ENCODE measurements at places on chromosomes 6 and 20.

DNA sequence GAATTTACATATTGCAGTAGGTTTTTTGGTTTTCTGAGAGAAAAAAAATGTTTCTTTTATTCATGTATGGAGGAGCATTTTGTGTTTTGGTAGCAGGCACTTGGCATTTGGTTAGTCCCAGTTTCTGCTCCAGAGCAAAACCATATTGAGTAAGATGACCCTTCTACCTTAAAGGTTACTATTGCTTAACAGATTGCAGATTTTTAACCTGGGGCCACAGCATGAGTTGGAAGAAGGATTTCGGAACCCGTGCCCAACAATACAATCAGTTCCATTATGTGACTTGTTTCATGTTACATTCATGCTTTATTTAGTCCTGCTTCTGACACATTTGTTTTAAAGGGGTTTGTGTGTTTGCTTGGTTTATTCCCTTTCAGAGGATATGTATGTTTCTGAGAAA lies 496.3 kb downstream of the TFAP2B start:
- DNase-seq = no peak

- peak; percentile 29 for DNase-seq
These were observed 17.4 kb upstream of the KIFC1 start for GRCh38 chr6:33373960-33374910.

DNA sequence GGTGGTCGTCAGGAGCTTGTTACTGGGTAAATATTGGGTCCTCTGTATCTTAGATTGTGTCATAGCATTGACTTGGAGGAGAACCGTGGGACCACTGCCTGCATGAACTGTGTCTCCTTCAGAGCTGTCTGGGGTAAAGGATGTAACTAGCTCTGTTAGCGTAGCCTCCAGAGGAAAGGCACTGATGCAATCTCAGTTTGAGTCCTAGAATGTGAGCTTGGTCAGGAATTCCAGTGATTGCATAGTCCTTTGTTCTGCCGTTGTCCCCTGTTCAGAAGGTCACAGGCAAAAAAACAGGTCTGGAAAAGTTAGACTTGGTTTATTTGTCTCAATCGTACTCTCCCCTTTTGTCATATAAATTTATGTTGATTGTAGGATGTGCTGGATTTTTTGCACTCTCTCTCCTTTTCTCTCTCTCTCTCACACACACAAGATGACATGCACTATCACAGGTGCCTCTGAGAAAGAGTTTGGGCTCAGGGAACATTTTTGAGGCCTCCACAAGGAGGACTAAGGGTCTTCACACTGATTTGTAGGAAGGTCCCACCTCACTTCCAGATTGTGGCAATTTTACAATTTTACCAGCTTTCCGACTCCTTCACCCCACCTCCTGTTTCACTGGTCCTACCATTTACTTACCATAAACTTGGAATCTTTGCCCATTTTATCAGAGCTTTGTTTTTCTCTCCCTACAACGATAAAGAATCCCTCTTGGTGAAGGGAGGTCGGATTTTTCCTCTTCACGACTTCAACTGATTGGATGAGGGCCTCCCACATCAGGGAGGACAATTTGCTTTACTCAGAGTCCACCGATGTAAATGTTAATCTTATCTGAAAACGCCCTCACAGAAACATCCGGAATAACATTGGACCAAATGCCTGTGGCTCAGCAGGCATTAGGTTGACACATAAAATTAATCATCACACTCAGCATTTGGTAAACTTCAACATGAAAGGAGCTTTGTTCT lies 7.0 kb upstream of the DACT2 start:
- no peak for DNase-seq

GRCh38 chr6:121614115-121614514 lies 178.7 kb downstream of the GJA1 start:
- DNase-seq = no peak

- DNase-seq = peak; percentile 91
These were observed 10.6 kb downstream of the RAET1E start for GRCh38 chr6:149887343-149887742.

DNA sequence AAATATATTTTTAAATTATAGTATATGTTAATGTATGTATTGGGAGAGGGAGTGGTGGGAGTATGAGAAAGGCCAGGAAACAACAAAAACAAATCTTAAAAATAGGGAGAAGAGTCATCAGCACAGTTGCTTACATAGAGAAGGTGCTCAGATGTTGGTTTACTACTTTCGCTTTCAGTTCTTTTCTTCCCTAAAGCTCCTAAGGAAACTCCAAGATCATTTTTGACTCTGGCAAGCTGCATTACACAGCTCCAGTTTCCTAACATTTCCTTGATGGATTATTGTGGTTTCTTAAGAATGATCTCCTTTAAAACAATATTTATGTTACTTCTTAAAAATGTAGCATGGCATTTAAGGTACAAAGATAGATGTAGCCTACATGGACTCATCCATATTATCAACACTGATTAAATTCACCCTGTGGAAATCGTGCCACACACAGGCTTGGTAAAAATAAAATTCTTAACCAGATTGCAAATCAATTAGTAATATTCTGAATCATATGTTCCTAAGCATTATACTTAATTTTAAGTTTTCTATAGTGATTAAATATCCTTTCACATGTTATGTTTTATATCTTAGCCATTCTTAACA lies 118.0 kb upstream of the MAN1A1 start:
- peak; percentile 42 for DNase-seq

- DNase-seq = no peak
These were observed 18.6 kb downstream of the AIG1 start for GRCh38 chr6:143079325-143079640.

DNA sequence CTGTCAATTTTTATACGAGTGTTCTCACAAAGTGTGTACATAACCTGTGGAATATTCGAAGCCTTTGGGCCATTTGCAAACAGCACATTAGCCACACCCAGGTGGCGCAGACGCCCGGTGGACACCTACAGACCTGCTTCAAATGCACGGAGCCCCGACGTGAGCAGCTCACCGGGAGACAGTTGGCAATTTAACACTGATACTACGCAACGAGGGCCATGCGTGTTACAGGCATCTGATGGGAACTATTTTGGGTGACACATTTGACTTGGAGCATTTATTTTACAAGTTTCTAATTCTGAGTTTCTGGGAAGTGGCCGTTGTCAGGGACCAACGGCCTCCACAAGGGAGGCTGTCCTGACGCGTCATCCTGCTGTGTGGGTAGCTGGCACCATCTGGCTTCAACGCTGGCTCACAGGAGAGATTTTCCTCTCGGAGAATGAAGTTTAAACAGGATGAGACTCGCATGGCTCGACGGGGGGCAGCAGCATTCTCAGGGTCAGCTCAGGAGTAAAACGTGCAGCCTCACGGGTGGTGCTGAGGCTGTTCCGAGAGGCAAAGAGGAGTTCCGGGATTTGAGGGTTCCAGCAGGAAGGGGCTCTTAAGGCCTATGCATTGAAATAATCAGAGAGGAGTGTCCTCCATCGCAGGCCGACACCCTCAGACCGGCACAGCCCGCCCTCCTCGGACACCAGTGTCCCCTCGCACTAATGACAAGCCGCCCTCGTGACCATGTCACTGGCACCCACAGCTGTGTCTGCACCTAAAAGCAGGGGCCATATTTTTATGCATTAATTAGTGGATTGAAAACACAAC lies 207.4 kb downstream of the DLL1 start:
- no peak for DNase-seq

DNA sequence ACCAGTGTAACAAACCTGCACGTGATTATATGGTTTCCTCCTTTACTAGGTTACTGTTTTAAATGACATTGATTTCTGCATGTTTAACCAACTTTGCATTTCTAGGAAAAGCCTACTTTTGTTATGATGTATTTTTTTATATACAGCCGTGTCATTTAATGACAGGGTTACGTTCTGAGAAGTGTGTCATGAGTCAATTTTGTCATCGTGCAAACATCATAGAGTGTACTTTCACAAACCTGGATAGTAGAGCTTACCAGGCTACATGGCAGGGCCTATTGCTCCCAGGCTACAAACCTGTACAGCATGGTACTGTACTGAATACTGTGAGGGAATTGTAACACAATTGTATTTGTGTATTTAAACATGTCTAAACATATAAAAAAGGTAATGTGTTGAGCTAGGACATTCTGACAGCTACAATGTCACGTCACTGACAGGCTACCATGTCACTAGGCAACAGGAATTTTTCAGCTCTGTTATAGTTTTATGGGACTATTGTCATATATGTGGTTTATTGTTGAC lies 205.3 kb downstream of the PRL start:
- no peak for DNase-seq

- DNase-seq = no peak
These were observed 483 bp downstream of the SMIM26 start for GRCh38 chr20:18567739-18568091.

DNA sequence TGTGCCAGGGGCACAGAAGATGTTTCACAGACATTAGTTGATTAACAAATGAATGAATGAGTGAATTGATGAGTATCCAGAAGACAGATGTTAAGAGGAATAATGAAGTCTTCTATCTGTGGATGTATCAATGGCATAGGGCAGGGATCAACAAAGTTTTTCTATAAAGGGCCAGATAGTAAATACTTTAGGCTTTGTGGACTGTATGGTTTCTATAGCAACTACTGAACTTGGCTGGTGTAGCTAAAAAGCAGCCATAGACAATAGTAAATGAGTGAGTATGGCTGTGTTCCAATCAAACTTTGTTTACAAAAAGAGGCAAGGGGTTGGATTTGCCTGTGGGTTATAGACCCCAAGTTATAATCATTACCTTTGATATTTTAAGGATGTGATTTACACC lies 144.0 kb downstream of the PRL start:
- no peak for DNase-seq

DNA sequence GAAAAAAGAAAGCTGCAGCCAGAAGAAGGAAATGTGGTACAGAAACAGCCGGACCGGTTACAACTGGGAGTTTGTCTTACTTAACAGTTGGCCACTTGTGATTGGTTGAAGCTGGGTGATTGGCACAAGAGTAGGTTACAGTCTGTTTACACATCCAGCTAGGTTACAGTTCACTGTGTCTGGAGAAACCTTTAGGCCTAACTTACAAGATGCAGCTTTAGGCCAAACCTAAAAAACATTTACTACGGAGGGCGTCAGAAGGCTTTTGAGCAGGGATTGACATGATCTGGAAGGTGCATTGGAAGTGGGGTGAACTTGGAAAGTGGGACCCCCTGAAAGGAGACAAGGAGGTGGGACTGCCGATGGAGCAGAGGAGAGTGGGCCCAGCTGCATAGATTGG lies 122.3 kb downstream of the BANF2 start:
- DNase-seq = peak; percentile 81

DNA sequence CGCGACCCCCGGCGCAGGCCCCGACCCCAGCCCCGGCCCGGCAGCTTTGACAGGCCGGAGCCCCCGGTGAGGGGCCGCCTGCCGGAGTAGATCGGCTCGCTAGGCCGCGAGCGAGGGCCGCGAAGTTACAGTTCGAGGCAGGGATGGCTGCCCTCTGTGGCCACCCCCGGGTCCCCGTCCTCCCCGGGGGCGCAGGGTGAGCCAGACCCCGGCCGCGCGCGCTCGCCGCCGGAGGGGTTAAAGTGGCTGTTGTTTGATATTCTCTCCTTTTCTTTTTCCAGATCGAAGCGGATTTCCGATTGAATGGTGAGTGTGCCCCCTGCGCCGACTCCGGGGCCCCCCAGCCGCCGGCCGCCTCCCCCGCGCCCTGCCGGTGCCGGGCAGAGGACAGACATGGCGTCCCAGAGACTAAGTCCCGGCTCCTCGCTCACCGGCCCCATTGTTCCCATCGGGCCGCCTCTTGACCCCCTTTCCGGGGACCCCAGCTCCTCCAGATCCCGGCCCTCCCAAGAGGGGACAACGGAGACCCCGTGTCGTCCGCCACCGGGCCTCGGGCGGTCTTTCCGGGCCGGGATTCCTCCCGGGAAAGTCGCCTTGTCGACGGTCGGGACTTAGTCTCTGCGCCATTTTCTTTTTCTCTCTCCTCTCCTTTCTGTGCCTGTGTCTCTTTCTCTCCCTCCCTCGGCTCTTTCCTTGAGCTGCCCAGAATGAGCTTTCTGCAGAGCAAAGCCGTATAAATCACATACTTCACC lies 704 bp downstream of the TOP1 start:
- no peak for DNase-seq

DNA sequence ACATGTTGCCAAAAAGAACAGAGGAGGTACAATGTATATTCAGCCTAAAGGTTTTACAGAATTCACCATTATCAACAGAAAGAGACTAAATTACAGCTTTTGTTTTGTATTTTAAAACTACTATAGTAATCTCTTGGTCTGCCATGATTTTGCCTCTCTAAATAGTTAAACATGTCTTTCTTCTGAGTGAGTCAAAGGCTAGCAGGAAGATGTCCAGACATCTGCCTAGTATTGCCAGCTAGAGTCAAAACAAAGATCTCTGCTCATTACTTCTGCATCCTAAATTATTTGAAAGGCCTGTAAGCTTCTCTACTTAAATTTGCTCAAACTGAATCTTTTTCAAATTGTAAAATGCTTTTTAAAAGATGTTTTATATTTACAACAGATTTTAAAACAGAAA lies 8.8 kb downstream of the ASF1A start:
- DNase-seq = peak; percentile 61

DNA sequence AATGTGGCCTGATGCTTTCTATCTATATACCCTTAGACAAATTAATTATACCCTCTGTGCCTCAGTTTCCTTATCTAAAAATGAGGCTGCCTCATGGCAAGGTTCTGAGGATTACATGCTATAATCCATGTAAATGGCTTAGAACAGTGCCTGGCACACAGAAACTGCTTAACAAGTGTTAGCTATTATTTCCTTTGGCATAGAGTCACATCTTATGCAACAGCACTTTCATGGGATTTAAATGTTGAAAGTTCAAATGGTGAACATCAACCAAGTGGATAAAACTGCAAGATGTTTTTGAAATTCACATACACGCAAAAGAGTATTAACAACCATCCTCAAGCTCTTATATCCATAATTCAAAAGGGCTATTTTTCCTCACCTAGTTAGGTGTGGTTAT lies 202.8 kb upstream of the JAG1 start:
- DNase-seq = peak; percentile 60

All from AG10803 (cell line).